ENCODE measurements at places on chromosomes 6 and 20.

DNA sequence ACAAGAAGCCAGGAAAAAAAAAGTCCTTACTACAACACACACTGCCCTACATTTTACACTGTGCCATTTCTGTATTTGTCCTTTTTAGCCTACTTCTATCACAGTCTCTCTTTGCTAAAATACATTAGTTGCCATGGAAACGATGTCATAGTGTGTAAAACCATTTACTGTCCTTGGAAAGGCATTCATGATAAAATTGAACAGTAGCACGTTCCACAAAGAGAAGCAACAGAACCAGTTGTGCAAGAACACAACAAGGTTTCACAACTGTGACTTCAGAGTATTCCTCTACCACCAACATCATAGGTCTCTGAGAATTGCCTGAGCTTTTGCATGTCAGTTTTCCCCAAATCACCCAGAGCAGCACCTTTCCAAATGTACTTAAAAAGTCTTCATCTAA is 20.5 kb downstream of the FYN start:
- DNase-seq = no peak

DNA sequence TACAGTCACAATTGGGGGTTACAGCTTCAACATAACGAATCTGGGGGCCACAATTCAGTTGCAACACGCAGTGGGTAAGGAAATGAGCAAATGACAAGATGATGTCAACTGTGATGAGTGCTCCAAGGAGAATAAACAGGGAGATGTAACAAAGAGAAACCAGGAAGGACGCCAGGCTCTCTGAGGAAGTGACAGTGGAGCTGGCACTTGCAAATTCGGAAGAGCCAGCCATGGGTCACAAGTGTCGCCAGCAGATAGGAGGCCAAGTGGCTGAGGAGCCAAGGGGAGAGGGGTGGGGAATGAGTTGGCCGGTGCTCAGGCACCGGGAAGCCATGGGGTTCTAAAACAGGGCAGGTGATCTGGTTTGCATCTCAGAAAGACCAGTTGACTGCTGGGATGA is 136.4 kb downstream of the EYA2 start:
- no peak for DNase-seq

GRCh38 chr6:37482606-37483251 is 17.0 kb downstream of the CCDC167 start:
- DNase-seq = no peak

- DNase-seq = no peak
Measured at GRCh38 chr20:19901226-19901625, 115.9 kb upstream of the NAA20 start.

- no peak for DNase-seq
Measured at GRCh38 chr6:111667931-111668330, 62.3 kb upstream of the TRAF3IP2 start.

DNA sequence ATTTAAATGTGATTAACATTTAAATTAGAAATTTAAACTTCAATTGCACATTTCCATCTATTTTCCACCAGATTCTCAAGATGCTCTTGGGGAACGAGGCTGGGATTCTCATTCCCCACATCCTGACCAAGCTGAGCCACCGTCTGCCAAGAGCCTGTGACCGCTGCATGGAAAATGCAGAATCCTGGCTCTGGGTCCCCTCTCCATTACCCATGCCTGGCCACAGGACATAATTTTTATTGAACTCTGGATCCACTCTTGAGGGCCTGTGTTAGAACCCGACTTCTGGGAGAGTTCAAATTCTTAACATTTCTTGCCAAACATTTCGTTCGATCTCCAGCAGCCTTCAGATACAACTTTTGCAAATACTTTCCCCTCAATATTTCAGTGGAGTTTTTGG is 201.6 kb upstream of the SNX9 start:
- no peak for DNase-seq

GRCh38 chr6:46191961-46192360 is 21.2 kb upstream of the ENPP5 start:
- no peak for DNase-seq

DNA sequence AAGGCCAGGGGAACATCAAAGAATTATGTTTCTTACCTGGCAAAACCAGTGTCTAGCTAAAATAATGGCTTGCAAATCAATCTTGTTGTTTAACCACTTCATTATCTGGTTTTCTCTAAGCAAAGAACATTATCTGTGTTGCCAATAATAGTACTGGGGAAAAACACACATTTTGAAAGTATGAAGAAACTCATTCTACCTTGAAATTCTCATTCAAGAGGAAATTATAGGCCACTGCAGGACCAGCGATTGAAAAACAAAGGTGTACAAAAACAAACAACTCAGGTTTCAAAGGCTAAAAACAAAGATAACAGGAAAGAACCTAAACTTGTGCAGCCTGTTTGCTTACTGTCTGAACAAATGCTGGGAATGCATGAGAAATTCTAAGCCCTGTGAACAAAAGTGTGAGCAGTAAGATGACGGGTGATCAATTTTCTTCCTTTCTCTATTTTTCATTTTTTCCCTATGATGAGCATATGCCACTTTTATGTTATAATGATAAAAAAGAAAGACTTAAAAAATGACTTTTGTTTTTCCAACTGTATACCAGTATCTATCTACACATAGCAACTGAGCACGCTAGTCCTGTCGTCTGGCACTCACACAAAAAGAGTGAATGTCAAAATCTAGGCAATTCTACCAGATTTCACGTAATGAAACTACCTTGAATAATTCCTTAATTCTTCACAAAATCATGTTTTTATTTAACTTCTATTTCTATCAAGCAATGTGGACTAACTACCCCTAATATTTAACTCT is 117.9 kb downstream of the SGK1 start:
- DNase-seq = no peak

DNA sequence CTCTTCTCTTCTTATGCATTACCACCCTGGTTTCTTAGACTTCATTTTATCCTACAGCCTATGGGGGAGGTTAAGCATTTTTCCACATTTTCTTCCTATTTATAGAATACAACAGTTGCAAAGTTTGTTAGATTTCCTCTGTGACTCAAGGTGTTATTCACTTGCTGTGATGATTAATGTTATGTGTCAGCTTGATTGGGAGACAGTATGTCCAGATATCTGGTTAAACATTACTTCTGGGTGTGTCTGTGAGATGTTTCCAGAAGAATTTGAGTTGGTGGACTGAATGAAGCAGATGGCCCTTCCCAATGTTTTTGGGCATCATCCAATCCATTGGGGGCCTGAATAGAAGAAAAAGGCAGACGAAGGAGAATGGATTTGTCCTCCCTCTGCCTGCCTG is 131.3 kb downstream of the C6orf118 start:
- DNase-seq = no peak

Measured in stimulated activated CD8-positive, alpha-beta memory T cell treated with anti-CD3 and anti-CD28 coated beads, Interleukin-2, amount 100 ng/mL, for 48 hours (primary cell).